Activated CD8-positive, alpha-beta memory T cell treated with anti-CD3 and anti-CD28 coated beads for 1 hour (primary cell): ENCODE measurements at places on chromosomes 13 and 19.

DNA sequence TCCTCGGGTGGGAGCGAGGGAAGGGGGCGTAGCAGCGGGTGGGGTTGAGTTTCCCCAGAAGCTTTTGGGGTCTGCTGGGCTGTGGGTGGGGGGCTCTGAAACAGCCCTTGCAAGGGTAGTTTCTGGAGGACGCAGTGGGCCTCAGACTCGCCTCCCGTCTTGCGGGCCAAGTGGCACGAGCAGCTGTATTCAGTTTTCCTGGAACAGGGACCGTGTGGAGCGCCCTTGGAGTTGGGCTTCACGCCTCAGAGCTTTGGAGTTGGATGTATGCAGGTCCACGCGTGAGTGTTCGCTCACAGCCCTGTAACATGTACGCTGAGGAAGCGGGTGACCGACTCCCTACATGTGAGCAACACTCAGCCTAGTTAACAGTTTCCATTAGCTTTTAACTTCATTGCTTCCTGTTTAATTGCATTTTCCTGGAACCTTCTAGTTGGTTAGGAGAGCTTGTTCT is 603 bp downstream of the TM9SF2 start:
- DNase-seq = no peak

GRCh38 chr13:79384022-79384610 is 21.9 kb downstream of the RBM26 start:
- no peak for DNase-seq

GRCh38 chr19:12825254-12826131 is 8.9 kb downstream of the RTBDN start:
- DNase-seq = no peak

- DNase-seq = no peak
Observed at GRCh38 chr19:5580161-5580571, 12.4 kb upstream of the TINCR start.

DNA sequence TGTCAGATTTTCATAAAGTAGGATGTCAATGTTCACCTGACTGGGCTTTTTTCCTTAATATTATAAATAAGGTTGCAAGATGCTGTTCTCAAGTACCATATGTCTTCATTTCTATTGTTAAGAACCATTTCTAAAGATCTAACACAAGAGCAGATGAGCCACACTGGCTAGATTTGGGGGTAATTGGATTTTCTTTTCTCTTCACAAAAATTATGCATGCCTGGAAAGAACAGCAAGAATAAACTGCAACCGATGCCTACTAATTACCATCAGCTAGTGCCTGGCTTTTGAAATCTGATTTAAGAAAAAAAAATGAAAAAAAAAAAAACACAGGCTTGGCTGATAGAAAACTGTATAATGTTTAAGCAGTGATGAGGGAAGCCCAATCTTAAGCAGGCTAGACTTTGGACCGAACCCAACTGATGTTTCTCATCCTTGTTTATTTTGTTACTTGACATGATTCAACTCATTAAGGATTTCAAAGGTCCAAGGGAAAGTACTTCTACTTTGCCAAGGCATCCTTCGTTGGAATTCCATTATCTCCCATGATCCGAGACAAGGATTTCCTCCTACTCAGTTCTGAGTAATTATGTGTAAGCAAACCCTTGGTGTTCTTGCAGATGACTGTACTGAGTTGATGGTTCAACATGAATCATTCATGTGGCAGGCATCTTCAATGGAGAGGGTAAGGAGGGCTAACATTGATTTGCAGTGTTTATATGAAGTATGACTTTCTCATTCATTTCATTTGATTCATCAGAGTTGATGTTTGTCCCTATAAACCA is 300.5 kb downstream of the SPRY2 start:
- DNase-seq = no peak

- no peak for DNase-seq
Observed at GRCh38 chr19:29673451-29674371, 8.4 kb downstream of the PLEKHF1 start.

GRCh38 chr13:44934724-44935123 is 54.5 kb downstream of the NUFIP1 start:
- DNase-seq = no peak

GRCh38 chr13:109741966-109742365 is 44.4 kb downstream of the IRS2 start:
- DNase-seq = no peak

GRCh38 chr13:20173116-20173746 is 12.4 kb upstream of the GJA3 start:
- no peak for DNase-seq

GRCh38 chr13:40922437-40923040 is 96.6 kb downstream of the ELF1 start:
- DNase-seq = no peak

DNA sequence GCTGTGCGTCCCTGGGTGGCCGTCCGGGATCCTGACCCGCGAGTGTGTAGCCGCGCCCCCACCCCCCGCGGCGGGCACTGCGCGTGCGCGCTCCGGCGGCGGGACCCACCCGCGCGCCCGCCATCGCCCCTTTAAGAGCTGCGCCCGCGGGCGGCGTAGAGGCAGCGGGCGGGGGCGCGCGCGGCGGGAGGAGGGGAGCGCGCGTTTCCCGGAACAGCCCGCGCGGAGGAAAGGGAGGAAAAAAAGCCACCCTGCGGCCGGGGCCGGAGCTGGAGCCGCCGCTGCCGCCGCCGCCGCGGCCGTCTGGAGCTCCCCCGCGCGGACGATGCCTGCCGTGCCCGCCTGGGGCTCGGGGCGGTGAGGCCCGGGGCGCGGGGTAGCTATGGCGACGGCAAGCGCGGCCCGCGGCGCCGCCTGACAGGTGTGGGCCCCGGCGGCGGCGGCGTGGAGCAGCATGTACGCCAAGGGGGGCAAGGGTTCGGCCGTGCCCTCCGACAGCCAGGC is at the start of gene SSBP4:
Gene SSBP4, plus strand, starts transcription at position 204 of the 504 bp plus-strand sequence. Its CDS starts 251 bp downstream, at position 455.
- DNase-seq = peak; percentile 52

GRCh38 chr13:40786568-40786996 is 2.8 kb upstream of the SLC25A15 start:
- no peak for DNase-seq

- DNase-seq = no peak
Observed at GRCh38 chr19:49186108-49186507, 28.5 kb downstream of the TRPM4 start.

- DNase-seq = no peak
Observed at GRCh38 chr13:30906411-30907051, 460 bp downstream of the MEDAG start.

DNA sequence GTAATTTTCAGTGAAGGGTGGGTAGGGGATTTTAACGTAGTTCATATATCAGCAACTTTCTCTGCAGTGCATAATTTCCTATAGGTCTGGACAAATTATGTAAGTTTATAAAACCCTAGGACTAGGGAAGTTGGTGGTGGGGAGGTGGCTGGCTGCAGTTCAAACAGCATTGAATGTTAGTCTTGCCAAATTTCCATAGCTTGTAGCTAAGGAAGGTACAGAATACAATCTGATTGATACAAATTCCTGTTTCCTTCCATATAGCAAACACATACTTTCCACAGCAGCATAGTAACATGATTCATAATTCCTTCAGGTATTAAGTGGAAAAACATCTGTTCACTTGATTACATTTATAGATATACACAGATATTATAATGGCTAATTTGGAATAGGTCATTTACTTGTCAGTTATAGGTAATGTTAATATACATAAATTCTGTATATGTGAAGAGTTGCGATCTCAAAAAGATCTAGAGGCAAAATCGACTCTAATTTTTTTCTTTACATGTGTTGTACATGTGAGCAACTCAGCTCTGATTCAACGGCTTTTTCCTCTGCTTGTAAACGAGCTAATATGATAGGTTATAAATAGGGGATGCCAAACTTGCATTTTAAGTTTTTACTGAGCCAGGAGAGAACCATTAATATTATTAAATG is 233.4 kb upstream of the CSNK1A1L start:
- DNase-seq = no peak

DNA sequence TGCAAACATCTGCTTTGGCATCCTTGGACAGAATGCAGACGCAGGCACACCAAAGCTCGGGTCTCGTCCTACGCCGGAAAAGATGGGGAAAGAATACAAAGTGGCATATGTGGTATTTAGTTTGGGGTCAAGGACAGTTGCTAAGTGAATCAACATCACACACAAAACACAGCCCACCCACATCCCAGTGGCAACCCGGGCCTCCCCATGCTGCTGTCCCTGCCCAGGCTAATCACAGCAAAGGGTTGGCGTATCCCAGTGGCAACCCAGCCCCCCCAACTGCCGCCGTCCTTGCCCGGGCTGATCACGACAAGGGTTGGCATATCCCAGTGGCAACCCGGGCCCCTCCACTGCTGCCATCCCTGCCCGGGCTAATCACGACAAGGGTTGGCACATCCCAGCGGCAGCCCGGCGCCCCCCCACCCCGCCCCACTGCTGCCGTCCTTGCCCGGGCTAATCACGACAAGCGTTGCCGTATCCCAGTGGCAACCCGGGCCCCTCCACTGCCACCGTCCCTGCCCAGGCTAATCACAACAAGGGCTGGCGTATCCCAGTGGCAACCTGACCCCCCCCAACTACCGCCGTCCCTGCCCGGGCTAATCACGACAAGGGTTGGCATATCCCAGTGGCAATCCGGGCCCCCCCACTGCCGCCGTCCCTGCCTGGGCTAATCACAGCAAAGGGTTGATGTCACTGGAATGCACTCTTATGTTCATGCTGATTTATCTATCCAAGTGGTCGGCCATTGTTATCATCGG is 167.8 kb upstream of the SOX1 start:
- DNase-seq = no peak

- no peak for DNase-seq
Observed at GRCh38 chr19:2574971-2575630, 99.2 kb downstream of the GADD45B start.

GRCh38 chr13:64446372-64446771 is 2783.8 kb downstream of the PCDH9 start:
- no peak for DNase-seq

DNA sequence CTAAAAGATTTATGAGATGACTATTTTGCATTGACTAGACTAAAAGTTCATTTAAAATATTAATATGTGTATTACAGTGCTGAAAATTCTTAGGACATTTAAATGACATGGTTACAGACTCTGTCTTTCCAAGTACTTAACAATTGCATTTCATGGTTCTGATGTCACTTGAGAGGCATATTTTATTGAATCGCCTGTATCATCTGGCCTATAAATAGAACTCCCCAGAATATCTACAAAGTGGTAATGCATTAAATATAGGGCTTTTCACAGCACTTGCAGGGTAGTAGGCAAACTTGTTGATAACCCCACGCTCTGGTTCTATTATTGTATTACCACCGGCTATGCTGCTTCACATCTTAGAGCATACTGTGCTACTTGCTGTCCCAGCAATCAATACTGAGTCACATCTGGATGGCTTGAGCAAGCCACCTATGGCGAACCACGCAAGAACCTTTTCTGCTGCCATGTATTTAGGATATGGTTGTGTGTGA is 400.6 kb downstream of the HS6ST3 start:
- no peak for DNase-seq

DNA sequence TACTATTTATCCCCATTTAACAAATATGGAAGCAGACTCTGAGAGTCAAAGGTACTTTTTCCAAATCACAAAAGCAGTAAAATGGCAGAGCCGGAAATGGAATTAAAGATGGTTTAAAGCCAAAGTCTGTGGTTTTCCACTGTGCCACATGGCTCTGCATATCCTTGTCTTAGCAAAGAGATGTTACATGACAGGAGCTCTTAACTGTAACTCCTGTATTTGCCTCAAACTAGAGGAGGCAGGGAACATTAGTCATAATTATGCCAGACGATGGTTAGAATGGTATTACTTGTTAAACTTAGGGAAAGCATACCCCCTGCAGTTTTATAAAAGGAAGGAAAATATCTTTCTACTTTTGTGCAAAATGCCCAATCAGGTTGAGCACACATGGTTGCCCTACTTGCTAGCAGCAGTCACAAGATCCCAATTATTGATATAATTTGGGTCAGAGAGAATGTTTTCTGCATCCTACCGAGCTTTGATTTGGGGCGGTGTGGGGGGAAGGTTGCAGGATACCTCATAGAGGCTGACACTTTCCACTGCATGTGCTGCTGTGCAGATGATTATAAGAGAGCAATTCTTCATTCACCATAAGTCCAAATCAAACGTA is 42.0 kb upstream of the MAB21L1 start:
- no peak for DNase-seq

DNA sequence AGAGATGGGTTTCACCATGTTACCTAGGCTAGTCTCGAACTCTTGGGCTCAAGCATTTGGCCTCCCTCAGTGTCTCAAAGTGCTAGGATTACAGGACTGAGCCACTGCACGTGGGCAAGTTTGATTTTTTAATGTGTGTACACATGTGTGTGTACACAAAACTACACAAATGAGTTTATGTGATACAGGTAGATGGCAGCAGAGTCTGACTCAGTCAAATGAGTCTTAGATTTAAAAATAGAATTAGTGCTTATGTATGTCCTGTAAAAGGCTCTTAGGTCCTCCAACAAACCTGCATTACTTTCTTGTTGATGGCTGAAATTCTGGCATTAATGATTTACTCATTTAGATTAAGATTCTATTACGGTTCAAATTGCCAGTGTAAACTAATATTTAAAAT is 293.7 kb downstream of the PCDH17 start:
- no peak for DNase-seq

- no peak for DNase-seq
Observed at GRCh38 chr13:76331943-76332712, 554.1 kb downstream of the KCTD12 start.

GRCh38 chr13:20348018-20348417 is 115.9 kb upstream of the GJB6 start:
- no peak for DNase-seq

GRCh38 chr13:67150608-67151007 is 79.5 kb downstream of the PCDH9 start:
- DNase-seq = no peak

- DNase-seq = peak; percentile 19
Observed at GRCh38 chr19:54029930-54030490, 33.7 kb downstream of the VSTM1 start.

DNA sequence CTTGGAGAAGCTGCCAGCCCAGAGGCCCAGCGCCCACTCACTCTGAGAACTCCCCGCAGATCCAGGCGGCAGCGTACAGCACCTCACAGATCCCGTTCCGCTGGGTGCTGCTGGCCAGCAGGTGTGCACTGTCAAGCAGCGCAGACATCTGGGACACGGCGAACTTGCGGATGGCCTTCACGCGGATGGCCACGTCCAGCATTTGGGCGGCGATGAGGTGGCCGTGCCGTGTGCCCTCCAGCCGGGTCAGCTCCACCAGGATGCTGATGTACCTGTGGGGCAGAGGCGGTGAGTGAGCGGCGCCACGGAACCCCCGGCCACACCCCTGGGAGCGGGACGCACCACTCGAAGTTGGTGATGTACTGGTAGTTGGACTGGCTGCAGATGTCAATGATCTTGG is 24.1 kb downstream of the IZUMO4 start:
- DNase-seq = no peak

- DNase-seq = no peak
Observed at GRCh38 chr19:11268783-11269267, 6.5 kb upstream of the DOCK6 start.

- DNase-seq = no peak
Observed at GRCh38 chr19:29366757-29367156, 153.8 kb upstream of the UQCRFS1 start.

GRCh38 chr13:87537951-87538350 is 133.2 kb upstream of the SLITRK5 start:
- DNase-seq = no peak

- no peak for DNase-seq
Observed at GRCh38 chr19:15501596-15501995, 6.7 kb upstream of the CYP4F22 start.
